Activated T-cell treated with anti-CD3 and anti-CD28 coated beads for 4 hours (primary cell): ENCODE measurements at places on chromosomes 4 and X.

DNA sequence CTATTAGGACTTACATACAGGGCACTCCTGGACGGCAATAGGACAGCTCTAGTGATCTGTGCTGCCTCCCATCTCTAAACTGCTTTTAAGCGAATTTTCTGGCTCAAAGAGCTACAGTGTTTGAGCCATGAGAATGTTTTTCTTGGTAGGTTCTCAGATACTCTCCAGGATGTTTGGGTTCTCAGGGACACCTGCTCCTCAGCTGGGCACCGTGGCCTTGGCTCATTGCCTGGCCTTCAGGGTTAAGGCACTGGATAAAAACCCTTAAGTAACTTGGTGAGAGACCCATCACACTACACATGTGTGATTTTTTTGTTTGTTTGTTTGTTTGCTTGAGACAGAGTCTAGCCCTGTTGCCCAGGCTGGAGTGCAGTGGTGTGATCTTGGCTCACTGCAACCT, 38.5 kb upstream of the HERC5 start:
- DNase-seq = no peak

GRCh38 chr4:169906821-169907220, 119.4 kb downstream of the MFAP3L start:
- DNase-seq = no peak

GRCh38 chr4:106273831-106274230, 42.2 kb downstream of the TBCK start:
- DNase-seq = no peak

- DNase-seq = no peak
These were observed 11.1 kb downstream of the FABP2 start for GRCh38 chr4:119310826-119311225.

GRCh38 chr4:98210281-98210680, 50.9 kb upstream of the RAP1GDS1 start:
- DNase-seq = no peak
